Fibroblast of skin of back (primary cell): ENCODE measurements at places on chromosomes 11 and 22.

DNA sequence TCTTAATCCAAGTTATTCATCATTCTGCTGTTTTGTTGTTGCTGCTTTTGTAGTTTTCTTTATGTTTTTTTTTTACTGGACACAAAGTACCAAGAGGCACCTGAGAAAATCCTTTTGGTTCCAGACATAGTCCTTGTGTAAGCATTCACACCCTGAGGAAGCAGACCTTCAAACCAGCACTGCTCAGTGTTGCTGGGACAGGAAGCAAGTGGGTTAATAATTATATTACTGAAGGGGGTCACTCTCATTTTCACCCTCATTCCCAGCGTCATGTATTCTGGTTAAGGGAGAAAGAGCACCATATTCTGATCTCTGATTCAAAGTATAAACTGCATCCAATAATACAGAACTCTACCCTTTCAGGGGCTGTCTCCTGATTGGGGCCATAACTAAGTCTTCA lies 5.9 kb upstream of the ALKBH3 start:
- DNase-seq = no peak

- DNase-seq = peak; percentile 62
Observed at GRCh38 chr11:86497310-86497709, 122.6 kb downstream of the CCDC81 start.

DNA sequence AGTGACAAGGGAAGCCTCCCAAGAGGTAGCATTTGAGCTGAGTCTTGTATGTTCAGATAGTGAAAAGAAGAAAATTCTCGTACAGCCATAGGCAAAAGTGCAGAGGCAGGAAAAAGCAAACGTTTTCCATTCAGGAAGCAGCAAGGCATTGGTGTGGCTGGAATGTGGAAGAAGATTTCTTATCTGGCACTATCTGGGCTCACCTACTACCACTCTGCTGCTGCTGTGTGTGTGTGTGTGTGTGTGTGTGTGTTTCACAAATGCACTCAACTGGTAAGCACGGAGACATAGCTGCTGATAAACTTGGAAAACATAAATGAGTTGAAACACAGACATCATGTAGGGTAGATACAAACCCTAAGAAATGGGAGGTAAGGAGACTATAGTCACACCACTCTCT lies 92.8 kb upstream of the ARHGAP42 start:
- no peak for DNase-seq

DNA sequence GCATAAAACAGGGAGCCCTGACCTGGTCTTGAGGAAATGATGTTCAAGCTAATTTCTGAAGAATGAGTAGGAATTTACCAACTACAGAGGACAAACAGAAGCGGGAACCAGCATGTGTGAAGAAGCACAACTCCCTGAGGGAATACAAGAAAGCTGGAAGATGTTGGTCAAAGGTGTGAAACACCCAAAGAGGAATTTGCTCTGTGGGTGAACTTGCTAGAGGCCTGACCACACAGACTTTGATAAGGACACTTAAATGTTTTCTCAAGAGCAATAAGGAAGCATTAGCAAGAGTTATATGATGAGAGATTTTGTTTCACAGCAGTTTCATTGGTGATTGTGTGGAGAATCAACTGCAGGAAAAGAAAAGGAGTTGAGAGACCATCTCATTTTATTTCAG lies 17.6 kb downstream of the SLC5A12 start:
- DNase-seq = peak; percentile 45

DNA sequence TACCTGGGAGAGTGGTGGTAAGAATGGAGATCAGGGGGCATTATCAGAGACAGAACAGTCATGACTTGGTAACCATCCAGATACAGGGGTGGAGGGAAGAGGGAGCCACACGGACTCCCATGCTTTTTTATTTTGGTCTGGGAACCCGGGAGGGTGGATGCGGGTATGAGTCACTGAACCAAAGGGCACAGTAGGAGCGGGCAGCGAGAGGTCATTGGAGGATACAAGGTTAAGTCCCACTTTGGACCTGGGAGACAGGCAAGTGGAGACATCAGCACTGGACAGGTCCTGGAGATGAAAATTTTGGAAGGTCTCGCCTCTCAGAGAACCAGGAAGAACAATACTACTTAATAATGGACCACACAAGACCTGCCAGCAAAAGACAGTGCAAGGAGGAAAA lies 6.7 kb downstream of the HDHD5 start:
- no peak for DNase-seq

DNA sequence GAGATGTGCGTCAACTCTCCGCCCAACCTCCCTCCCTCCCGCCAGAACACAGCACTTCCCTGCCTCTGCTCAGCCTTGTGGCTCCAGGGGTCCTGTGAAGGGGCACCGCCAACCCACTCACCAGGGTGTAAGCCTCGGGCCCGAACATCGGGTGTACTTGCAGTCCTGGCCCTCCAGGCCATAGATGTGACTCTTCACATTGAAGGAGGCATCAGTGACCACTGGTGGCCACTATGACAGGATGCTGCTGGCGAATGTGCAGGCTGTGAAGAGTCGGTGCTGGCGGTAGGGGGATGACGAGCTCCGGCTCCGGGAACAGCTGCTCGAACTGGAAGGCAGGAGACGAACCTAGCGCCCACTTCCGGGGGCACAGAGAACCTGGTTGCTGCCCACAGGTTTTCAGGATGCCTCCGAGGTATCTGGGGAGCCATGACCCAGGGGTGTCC lies 97.4 kb downstream of the MED15 start:
- no peak for DNase-seq

GRCh38 chr11:126391286-126391954 lies 35.9 kb downstream of the ST3GAL4 start:
- no peak for DNase-seq

DNA sequence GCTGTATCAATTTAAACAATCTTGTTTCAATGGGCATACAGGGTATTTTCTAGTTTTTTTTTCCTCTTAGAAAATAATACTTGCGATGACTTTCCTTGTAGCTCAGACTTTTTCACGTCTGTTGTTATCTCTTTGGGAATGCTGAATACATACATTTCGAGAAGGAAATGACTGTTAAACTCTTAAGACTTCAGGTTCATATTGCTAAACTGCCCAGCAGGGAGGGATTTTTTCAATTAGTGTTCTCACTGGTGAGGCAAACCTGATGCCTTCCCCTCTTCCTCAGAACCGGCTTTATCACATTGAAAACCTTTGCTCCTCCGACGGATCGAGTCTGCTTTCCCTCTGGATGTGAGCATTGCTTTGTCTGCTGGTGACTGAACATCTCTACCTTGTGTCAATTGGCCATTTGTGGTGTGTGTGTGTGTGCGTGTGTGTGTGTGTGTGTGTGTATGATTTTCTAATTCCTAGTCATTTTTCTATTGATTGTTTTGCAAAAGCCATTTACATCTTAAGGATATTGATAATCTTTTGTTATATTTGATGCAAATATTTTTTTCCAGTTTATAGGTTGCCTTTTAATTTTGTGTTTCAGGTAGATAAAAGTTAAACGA lies 6.6 kb downstream of the NEAT1 start:
- DNase-seq = peak; percentile 62

- DNase-seq = peak; percentile 73
Observed at GRCh38 chr22:31075961-31076360, 5.2 kb upstream of the SMTN start.

- DNase-seq = no peak
Observed at GRCh38 chr22:16834971-16835370, 9.8 kb upstream of the XKR3 start.

- DNase-seq = no peak
Observed at GRCh38 chr11:130315354-130315970, 745 bp upstream of the ZBTB44 start.

DNA sequence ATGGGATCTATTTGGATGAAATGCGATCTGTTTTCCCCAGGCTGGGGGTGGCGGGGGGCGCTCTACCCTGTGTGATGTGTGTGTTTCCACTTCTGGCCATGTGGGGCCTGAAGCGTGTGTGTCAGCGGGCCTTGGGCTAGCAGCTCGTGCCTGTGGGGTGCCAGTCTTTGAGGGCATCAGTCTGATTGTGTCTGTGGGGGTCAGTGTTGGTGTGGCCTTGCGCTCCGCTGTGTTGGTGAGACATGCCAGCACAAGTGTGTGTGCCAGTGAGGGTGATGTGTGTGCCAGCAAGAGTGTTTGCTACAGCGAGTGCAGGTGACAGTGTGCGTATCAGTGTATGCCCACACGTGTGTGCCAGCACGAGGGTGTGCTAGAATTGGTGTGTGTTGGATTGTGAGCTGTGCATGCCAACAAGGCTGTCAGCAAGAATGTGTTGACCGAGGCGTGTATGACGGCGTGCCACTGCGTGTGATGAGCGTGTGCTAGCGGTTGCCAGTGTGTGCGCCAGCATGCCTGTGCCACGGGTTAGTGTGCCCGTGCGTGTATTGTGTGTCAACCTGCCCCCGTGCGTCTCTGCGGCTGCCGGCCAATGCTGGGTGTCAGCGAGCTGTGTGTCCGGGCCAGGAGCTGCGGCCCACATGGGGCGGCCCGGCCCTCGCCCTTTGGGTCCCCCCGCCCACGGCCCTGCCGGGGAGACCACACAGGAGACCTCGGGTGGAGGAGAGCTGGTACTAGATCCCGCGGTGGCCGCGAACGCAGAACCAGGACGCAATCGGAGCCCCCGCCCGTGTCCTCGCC lies 519 bp downstream of the ARRB1 start:
- DNase-seq = no peak

DNA sequence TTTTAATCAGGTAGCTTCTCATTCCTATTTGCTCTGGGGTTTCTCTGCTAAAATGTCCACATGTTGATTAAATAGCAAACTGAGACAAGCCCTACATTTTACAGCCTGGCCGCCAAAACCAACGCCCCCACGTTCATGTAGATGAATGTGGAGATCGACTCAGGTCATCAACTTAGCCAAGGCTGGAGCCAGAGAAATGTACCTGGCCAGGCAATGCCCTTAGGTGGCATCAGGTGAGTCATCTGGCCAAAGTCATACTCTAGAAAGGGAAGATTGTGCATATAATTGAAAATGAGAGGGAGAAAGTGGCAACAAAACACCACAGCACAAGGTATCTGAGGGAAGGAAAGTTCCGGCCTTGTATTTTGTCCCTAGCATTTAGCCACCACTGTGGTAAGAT lies 37.1 kb upstream of the CCDC89 start:
- DNase-seq = no peak

- DNase-seq = no peak
Observed at GRCh38 chr11:17766590-17766989, 32.0 kb downstream of the KCNC1 start.

DNA sequence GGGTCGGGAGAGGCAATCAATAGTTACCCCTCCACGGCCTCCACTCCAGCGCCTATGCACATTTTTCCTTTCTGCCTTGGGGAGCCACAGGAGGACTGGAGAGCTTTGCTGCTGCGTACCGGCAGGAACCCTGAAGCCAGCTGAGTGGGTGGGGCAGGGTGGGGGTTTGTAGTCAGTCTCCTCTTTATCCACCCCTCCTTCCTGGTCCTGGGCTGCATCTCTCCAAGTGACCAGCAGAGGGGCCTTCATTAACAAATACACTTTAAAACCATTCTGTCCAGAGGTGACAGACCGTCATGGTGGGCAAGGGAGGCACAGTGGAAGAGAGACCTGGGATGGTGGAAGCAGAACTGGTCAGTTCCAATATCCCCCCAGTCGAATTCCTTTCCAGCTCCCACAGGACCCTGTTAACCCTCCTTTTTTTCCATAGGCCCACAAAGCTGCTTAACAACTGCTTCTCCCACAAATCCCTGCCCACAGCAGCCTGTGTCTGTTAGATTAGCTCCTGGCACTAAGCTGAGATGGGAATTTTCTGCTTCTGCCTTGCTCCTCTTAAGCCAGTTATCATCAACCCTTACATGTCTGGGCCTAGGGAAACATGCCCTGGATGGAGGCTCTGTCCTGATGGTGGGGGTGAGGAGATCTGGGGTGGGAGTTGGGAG lies 3.9 kb upstream of the ABCG4 start:
- peak; percentile 77 for DNase-seq

- DNase-seq = no peak
Observed at GRCh38 chr11:65792456-65792855, 5.6 kb downstream of the OVOL1 start.

GRCh38 chr11:47212938-47213337 lies 1.8 kb upstream of the DDB2 start:
- no peak for DNase-seq

- no peak for DNase-seq
Observed at GRCh38 chr22:35208003-35208402, 49.3 kb upstream of the HMGXB4 start.

GRCh38 chr22:31526270-31526669 lies 29.9 kb downstream of the SFI1 start:
- no peak for DNase-seq

DNA sequence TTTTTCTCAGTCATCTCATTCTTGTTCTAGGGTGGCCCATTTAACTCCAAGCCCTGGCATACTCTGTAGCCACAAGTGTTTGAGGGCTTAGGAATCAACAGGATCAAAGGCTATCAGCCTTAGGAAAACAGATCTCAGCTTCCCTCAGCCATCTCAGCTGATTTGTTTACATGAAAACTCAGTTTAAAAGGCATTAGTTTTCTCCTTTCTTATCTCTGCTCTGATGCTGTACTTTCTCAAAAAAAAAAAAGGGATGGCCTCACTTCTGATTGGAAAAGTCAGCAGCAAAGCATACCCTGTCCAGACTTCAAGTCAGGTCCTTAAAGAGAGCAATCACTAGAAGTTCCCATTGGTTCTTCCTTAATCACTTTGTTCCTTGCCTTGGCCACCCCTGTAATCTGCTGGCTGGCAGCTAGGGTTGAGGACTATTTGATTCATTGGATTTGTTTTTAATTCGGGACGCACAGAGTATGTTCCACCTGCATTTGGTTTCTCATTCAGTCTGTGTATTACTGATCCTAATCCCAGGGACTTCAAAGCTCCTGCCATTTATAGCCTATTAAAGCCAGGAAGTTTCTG lies 102.8 kb downstream of the EXT2 start:
- DNase-seq = no peak

GRCh38 chr11:58354727-58355126 lies 4.1 kb downstream of the OR5B17 start:
- no peak for DNase-seq

GRCh38 chr22:20646906-20647305 lies 127.0 kb upstream of the SERPIND1 start:
- no peak for DNase-seq

GRCh38 chr22:37674951-37675929 lies at the start of gene LGALS1:
Gene LGALS1 (plus strand): TSS chr22:37675636. CDS start chr22:37675703, 67 bp downstream.
- DNase-seq = peak; percentile 98

GRCh38 chr11:41289408-41289807 lies 170.0 kb downstream of the LRRC4C start:
- no peak for DNase-seq

GRCh38 chr11:108726077-108726800 lies 61.4 kb downstream of the DDX10 start:
- no peak for DNase-seq

DNA sequence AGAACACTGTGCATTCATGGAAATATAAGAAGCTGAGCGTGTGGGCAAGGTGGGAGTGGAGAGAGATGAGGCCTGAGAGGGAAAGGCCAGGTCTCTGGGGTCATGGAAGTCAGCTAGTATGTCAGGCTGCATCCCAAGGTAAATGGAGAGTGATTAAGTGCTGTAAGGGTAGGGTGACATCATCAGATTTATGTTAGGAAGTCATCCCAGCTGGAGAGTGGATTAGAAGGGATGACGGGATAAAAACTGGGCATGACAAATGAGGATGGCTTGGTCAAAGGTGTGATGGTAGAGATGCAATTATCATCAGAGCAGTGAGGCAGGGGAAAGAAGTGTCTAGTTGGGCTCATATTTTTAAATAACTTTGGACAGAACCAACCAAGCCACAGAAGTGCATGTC lies 3.5 kb upstream of the ENDOD1 start:
- DNase-seq = no peak
